WTC11 (cell line): ENCODE measurements at places on chromosomes 2 and 18. TPM values are rescaled to one million over a fixed set of nuclear protein-coding genes. Genes with fewer than 3 reads are reported as not detected.

TAF4B gene
- total RNA-seq, result 13.3 to 15.2 TPM (median 13.8 TPM) in 3 replicates

- DNase-seq, result no peak
Observed at GRCh38 chr2:216774620-216775019, 79.3 kb upstream of the IGFBP5 start.

DNA sequence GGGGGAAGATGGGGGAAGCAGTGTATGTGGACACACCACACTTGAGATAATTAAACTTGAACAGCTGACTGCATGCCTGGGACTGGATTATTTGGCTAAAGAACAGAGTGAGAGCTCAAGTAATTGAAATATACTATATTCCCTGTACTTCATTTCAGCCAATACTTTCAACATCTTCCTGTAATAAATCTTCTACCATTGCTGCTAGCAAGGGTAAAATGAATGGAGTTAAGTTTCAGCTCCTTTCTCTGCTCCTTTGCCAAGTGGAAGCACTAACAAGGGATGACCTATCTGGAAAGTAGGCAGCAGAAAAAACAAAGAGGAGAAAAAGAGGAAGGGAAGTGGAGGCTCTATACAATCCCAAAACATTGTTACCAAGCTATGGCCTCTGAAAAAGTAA is 50.9 kb downstream of the MMADHC start:
- no peak for DNase-seq

GRCh38 chr2:86216575-86217555 is 17.6 kb downstream of the MRPL35 start:
- DNase-seq, result no peak

DNA sequence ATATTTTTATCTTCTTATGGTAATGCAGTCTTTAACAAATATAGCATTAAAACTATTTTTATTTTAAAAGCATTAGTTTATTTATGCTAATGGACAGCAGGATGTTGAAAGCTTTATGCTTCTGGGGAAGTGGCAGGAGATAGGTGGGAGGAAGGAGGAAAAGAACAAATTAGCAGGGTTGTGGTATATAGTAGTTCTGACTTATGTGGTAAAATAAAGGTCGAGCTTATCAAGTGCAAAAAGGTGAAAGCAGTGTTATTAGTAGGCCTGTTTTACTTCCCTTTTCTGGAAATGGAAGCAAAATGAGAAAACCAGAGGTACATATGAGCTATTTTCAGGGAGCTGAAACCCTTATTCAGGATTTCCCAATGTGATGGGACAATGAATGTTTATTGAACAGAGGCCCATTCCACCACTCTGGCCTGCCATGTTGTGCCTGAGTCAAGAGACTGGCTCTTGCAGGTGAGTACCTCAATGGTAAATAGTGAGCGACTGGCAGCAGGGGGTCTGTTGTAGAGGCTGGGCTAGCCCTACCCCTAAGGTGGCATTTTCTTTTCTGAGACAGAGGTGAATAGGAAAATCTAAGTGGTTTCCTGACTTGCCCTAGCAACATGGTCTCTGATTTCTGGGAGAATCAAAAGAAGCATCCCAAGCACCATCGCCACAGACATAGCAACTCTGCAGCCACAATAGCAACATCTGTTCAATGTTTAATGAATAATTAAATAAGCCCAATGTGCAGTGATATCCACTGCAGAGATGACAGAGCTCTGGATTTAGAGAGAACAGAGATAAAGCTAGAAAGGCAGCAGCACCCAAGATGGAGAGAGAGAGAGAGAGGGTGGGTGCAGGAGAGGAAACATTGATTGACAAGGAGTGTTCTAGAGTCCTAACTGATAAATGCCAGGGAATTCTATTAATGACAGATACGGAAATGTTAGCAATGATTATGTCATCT is 119.7 kb downstream of the UPP2 start:
- no peak for DNase-seq

DNA sequence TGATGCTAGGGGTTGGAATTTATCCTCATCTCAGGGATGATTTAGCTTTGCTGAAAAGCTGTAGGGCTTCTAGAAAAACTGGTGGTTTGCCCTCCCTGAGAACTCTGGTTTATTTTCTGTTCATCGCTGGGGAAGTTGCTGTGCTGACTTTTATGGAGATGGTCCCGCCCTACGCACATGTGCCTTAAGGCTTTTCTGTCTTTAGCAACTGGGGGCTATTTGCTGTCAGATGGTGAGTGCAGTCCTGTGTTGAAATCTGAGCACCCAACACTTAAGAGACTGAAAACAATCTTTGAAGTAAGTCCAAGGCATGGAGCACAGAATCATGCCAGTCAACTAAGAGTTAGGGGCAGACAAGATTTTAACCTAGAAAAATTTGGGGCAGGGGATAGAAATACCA is 2148.4 kb upstream of the CELF4 start:
- DNase-seq, result no peak

DNA sequence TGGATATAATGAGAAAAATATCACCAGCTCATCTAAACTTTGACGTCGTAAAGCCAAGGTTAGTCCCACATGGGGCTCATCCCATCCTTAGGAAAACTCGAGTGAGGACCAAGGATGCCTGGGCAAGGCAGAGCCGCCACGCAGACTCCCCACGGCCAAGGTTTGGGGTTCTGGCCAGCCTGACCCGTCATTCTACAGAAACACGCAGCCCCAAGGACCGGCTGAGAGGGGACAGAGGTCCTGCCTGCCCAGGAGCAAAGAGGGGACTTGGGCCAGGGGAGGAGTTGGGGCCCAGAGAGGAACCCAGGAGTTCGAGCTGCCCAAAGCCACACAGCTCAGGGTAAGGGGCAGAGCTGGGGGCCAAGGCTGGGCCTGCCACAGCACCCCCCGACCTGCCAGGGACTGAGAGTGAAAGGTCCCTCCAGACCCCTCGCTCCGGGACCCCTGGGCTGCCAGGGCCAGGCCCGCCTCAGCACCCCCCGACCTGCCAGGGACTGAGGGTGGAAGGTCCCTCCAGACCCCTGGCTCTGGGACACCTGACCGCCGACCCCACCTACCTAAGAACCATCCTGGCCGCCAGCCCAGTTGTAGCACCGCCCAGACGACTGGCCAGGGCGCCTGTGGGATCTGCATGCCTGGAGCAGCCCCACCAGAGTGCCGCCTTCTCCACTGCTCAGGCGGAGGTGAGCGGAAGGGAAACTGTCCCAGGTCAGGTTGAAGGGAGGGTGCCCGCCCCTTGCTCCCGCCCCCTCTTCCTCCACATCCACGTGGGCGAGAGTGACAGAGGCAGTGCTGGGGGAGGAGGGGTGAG is at the start of gene PDCD1:
TSS of gene PDCD1 (minus strand) at position 689 of the 811 bp plus-strand sequence. CDS start at position 633, 56 bp downstream.
- DNase-seq, result peak; percentile 49

GRCh38 chr18:26700201-26700600 is 151.8 kb upstream of the KCTD1 start:
- DNase-seq, result no peak
